NCI-H510A (cell line): ENCODE measurements at places on chromosomes 13 and 19.
A peak's percentile ranks its signal among the peaks of the same experiment; 100 is the strongest.

- DNase-seq: no peak
Measured at GRCh38 chr13:22735011-22735995, 445.5 kb upstream of the SGCG start.

DNA sequence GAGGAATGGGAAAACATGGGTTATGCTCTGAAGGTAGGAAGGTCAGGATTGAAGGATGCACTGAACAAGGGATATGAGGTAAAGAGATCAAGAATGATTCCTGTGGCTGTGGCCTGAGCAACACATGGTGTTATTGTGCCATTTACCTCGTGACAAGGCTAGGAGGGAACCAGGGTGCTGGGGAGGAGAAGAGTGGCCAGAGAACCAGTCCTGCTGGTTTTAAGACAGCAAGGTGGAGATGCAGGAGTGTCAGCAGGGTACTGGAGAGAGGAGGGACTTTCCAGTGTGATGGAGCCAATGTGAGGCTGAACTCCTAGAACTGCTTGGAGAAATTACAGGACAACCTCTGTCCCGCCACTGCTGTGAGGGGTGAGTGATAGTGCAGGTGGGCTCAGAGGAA lies 282.4 kb downstream of the MYO16 start:
- DNase-seq: peak; percentile 28

- no peak for DNase-seq
Measured at GRCh38 chr13:33078263-33078662, 62.0 kb downstream of the KL start.

DNA sequence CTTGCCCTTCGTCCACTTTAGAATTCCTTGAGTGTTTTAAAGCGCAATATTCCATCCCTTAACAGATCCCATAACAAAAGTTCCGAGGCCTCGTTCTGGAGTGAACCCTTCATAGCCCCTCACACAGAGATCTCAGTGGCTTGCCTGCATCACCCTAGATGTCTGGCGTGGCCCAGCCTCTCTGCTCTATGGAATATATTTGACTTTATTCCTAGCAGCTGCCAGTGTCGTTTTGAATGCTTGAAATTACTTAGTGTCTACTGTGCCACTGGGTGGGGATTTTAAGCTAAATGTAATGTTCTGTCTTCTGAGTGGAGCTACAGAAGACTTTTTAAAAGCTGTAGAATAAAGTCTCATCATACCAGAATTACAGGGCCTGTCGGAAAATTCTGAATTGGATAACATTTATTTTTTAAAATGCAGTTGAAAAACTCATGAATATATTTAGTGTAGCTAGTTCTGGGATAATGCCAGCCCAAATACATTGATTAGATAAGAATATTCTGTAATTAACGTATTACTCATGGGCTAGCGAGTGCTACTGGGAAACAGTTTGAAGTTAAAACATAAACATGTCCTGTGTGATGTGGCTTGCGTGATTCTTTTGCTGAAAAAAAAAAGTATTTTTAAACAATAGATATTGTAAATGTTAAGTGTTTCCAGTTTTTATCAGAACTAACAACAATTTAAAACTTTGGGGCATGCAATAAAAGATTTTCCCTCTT lies 111.8 kb downstream of the ESD start:
- DNase-seq: no peak

- DNase-seq: no peak
Measured at GRCh38 chr13:50509771-50510441, 333.6 kb downstream of the DLEU7 start.

GRCh38 chr13:112931028-112931934 lies 37.7 kb upstream of the MCF2L start:
- peak; percentile 89 for DNase-seq

GRCh38 chr19:7856109-7856591 lies 18.0 kb downstream of the PRR36 start:
- DNase-seq: no peak

DNA sequence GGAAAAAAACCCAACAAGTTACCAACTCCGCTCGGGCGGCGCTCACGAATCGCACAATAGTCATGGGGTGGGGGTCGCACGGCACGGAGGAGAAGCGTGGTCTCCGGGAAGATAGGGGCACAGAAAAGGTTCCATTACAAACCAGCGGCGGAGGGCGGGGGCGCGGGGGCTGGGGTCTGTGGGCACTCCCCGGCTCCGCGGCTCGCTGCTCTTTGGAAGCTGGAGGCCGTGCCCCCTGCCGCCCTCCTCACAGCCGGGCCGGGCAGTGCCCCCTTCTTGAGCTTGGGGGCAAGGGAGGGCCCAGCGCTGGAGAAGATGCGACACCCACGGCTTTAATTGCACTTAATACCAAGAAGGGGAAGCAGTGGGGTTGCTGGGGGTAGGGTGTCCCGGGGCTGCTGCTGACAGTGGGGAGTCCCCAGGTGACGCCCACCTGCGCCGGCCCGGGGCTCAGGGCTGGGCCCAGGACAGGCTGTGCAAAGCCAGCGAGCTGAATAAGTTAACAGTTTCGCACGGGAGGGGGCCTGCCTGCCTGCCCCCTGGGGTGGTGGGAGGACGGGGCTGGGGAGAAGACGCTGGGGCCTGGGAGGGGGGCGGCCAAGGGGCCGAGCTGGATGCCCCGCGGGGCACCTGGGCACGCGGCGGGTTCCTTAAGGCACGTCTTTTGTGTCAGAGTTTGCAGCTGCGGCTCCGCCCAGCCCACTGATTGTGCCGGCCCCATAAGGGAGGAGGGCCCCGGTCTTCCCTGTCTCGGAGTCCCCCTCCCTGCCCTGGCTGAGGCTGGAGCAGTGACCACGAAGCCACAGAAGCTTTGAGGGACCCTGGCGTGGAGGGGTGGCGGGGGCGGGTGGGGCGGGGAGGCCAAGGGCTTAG lies 9.8 kb downstream of the DCAF15 start:
- no peak for DNase-seq

DNA sequence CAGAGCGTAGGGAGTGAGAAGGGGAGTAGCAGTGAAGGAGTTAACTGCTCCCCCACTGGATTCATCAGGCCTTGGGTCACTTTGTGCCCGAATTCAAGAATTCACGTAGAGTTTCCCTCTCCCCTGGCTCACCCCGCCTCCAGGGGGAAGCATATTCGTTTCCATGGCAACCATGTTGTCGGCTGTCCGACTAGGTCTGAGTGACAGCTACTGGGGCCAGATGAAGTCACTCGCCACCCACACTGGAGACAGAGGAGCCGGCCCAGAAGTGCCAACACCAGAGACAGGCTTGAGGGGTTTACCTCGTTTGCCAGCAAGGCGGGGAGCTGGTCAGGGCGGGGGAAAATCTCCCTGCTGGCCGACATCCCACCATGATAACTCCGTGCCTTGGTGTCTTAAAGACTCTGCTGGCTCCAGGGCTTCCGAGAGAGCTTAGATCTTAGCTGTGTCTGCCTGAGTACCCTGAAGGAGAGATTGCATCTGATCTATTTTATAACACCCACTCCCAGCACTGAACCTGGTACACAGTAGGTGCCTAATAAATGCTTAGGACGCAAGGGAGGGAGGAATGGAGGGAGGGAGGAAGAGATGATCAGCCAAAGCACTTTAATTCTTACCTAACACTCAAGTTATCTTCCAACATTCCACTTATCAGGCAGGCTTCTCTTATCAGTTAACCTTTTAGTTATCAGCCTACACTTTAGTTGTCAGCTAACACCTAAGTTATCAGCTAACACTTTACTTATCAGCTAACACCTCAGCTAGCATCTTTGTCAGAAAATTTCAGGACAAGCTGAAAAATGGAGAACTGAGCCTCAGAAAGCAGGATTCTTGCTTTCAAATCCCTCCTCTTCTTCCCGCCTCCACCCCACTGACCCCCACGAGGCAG lies 57.2 kb upstream of the ZNRF4 start:
- DNase-seq: no peak

- no peak for DNase-seq
Measured at GRCh38 chr13:30668312-30668711, 50.6 kb downstream of the USPL1 start.

- no peak for DNase-seq
Measured at GRCh38 chr13:109642358-109642757, 144.0 kb downstream of the IRS2 start.

- no peak for DNase-seq
Measured at GRCh38 chr13:106352850-106353249, 182.6 kb downstream of the EFNB2 start.

DNA sequence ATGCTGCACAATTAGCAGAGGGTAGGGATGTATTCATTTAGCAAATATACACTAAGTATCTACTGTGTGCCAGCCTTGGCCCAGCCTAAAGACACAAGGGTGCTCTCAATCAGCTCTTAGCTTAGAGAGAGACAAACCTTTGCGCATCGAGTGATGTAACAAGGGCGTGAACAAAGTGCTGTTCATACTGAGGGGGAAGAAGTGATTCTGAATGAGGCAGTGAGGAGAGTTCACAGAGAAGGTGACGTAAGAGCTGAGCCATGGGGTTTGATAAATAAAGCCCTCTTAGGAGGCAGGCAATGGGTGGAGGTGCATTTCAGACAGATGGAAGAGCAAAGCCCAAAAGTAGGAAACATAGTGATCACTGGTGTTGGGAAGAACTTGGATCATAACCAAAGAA lies 68.5 kb downstream of the FLT1 start:
- no peak for DNase-seq

- DNase-seq: no peak
Measured at GRCh38 chr13:99686157-99686572, 184.9 kb downstream of the TM9SF2 start.

GRCh38 chr19:44677019-44677811 lies 5.9 kb downstream of the CEACAM19 start:
- no peak for DNase-seq

DNA sequence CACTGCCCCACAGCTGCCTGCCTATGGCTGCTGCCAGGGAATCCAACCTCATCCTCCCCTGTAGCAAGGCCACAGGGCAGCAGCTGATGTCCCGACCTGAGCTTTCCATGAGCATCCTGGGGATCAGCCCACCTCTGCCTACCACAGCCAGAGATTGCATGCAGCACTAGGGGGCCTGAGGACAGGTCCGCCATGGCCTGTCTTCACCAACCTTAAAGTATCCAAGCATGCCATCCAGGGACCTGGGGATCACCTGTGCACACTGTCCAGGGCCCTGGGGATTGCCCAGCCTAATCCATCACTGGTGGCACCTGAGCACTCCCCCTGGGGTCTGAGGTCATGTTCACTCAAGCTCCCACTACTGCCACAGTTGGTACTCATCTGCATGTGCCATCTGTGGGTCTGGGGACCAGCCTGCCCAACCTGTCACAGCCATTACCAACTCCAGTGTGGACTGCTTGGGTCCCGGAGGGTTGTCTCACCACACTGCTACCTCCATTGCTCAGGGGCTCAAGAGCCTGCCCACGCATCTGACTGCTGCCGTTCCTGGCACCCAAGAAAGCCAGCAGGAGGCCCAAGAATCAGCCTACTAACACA lies 53.0 kb downstream of the KCTD15 start:
- no peak for DNase-seq

GRCh38 chr13:21000647-21001046 lies 60.7 kb downstream of the LATS2 start:
- no peak for DNase-seq

- DNase-seq: no peak
Measured at GRCh38 chr13:25859528-25859927, 192.3 kb downstream of the SHISA2 start.

DNA sequence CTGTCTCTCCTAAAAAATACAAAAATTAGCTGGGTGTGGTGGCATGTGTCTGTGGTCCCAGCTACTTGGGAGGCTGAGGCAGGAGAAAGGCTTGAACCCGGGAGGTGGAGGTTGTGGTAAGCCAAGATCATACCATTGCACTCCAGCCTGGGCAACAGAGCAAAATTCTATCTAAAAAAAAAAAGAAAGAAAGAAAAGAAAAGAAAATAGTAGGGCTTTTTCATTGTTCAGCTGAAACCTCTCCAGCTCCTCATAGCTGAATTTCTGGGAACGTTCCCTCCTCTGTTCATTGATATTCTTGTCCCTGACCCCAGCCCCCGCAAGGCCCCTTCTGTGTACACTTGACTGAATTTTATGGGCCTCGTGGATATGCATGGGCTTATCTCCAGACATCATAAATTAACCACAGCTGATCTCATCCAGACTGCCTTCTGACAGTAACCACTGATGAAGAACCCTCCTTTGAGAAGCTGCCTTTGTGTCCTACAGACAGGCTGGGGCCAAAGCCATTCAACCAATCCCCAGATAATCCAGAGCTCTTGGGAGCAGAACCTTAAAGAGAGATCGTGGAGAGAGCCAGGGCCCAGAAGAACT lies at the start of gene ELSPBP1:
ELSPBP1 (plus strand) TSS at position 424 of the 594 bp plus-strand sequence. CDS start 14,036 bp downstream, outside the sequence.
- no peak for DNase-seq

- no peak for DNase-seq
Measured at GRCh38 chr19:3669082-3669946, 31.0 kb downstream of the PIP5K1C start.

DNA sequence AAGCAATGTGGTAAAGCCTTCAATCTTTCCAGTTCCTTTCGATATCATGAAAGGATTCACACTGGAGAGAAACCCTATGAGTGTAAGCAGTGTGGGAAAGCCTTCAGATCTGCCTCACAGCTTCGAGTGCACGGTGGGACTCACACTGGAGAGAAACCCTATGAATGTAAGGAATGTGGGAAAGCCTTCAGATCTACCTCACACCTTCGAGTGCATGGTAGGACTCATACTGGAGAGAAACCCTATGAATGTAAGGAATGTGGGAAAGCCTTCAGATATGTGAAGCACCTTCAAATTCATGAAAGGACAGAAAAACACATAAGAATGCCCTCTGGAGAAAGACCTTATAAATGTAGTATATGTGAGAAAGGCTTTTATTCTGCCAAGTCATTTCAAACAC lies 15.6 kb upstream of the ZNF763 start:
- no peak for DNase-seq

DNA sequence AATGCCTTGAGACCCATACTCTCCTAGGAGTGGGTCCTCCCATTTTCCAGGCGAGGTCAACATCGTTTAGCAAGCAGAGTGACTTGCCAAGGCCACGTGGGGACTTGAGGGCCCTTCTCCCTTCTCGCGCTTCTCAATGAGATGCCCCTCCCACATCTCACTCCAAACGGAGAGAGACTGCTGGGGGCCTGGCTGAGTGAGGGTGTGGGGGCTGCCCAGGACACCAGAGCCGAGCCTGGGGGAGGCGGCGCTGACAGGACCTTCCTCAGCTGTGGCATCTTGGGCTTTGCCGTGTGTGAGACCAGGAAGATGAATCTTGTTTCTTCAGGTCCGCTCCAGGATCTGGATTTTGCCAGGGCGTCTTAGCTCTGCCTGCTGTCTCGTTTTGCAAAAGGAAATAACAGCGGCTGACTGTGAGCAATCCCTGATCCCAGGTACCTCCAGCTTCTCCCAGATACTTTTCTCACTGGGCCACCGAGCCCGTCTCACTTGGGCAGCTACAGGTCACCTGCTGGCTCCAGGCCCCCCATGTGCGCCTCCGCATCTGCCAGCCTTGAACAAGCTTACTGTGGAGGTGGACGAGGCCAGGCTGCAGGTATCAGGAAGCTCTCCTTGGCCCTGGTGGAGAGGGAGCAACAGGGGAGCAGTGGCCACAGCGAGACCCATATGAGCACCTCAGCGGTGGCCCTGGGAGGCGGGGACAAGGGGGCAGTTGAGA lies 6.0 kb downstream of the COX6B2 start:
- no peak for DNase-seq

- no peak for DNase-seq
Measured at GRCh38 chr19:30344446-30345425, 27.4 kb upstream of the ZNF536 start.
